ENCODE measurements at places on chromosomes 16 and 17.
A peak's percentile ranks its signal among the peaks of the same experiment; 100 is the strongest.

GRCh38 chr17:41003926-41004325 lies 4.2 kb upstream of the KRTAP3-2 start:
- no peak for DNase-seq

- no peak for DNase-seq
These were observed 340.7 kb downstream of the SNX29 start for GRCh38 chr16:12317121-12317810.

DNA sequence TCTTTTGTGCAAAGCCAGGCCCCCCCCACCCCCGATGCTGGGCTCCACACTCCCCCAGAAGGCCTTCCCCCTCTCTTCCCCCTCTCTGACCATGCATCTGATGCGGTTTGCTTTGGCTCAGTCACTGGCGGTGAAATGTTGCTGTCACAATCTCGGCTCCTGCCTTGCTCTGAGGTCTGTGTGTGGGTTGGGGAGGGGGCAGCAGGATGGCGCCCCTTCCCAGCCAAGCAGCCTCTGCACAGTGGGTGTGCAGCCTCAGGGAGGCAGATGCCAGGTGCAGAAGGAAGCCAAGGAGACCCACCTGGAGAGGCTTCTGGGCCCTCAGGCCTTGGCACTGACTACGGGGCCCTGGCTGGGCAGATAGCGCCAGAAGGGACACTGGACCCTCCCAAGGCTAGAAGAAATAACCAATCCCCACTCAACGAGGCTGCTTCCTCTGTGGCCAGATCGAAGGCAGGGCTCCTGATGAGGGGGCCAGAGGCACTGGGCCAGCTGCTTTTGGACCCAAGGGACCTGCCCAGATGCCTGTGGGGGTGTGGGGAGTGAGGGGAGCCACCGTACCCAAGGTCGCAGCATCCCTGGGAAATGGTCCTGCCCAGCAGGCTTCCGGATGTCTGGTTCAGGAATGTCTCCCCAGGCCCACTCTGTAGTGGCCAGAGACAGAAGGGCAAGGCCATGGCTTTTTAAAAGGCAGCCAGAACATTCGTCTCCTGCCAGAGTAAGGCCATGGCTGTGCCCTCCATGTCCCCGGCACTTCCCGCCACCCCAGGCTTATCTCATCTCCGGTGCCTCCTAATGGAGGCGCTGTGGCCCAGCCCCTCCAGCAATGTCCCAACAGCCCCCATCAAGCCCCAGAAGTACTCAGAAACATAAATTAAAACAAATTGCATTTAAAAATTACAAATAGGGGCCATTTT lies 43.4 kb upstream of the SLC38A10 start:
- no peak for DNase-seq

DNA sequence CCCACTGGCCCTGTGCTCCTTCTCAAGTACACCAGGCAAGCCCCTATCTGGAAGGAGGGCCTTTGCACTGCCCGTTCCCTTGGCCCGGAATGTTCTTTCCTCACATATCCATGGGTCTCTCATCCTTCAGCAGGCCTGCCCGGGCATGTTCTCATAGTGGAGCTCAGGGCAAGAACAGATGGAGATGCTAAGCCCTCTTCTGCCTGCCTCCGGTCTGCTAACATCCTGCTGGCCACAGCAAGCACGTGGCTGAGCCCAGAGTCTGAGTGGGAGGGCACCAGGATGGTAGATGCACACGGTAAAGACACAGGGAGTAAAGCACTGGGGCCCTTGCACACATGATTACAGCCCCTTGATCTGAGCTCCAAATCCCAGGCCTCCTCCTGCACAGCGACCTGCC lies 19.8 kb upstream of the ANKRD40CL start:
- no peak for DNase-seq

GRCh38 chr16:84596161-84596560 lies 21.7 kb downstream of the COTL1 start:
- no peak for DNase-seq

- peak; percentile 58 for DNase-seq
These were observed 129.5 kb downstream of the ANKRD11 start for GRCh38 chr16:89360760-89361435.

GRCh38 chr17:7177191-7177953 lies 1.8 kb downstream of the ASGR1 start:
- DNase-seq: peak; percentile 64

DNA sequence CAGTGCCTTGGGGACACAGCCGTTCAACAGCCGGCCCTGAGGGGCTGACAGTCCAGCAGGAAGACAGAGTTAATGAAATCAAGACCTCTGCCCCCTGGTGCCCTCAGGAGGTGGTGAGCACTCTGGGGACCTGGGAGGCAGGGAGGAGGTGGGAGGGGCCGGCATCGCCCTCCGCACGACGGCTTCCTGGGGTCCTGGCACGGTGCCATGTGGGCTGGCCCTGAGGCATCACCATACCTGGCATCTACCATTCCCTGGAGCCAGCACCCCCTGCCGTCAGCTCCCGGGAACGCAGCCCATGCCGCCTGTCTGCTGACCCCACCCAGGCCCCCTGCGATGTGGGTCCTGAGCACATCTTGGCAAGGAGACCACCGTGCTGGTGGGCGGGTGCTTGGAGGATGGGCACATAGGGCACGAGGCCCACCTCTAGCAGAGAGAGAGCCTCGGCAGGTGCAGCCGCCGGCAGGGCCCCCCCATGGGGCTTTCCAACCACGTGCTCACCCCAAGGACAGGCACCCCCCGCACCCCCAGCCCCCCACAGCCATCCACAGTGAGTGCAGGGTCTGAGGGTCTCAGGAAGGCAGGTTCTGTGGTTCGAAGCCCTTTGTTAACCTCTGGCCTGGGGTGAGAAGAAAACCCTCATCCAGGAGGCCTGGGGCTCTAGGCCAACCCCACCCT lies 52.5 kb downstream of the ZFPM1 start:
- peak; percentile 85 for DNase-seq

GRCh38 chr17:41324180-41325075 lies 8.9 kb upstream of the KRTAP17-1 start:
- no peak for DNase-seq

GRCh38 chr16:14641206-14641605 lies 8.5 kb downstream of the BFAR start:
- DNase-seq: no peak

- DNase-seq: no peak
These were observed 6.1 kb upstream of the EIF4A3 start for GRCh38 chr17:80153004-80153403.

DNA sequence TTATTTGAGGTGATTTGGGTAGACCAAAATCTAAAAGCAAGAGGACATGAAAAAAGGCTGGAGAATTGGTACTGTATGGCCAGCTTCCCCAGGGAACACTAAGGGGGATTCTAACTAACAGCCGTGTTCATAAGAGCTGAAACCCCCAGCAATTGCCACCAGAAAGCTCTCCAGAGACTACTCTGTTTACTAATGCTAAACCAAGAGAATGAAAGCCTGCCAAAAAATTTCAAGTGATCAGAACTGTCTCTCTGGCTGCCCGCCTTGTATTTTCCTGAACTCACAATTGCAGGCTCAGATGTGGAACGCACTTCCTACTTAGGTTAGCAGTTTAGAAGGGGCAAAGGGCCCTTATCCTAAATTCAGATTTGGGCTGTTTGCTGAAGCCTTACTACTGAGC lies 24.1 kb downstream of the MYH10 start:
- no peak for DNase-seq

GRCh38 chr17:38656959-38657823 lies 17.6 kb downstream of the EPOP start:
- DNase-seq: peak; percentile 57

DNA sequence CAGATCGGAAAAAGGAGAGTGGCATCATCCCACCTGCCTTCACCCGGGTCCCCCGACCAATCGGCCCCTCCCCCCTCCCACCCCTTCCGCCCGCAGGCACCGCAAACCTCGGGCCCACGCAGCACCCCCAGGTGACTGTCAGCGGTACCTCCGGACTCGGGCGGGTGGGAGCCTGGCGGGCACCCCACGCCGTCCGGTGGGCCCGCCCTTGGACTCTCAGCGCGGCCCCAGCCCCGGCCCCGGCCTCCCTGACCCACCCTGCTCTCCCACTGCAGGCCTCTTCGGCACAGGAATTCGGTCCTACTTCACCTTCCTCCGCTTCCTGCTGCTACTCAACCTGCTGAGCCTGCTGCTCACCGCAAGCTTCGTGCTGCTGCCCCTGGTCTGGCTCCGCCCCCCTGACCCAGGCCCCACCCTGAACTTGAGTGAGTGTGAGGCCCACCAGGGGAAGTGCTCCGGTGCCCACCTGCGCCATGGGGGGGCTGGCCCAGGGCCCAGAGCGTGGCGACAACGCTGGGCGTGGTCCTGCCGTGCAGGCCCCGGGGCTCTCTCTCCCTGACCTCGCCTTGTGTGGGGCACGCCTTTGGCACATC lies 1.6 kb downstream of the TMC8 start:
- DNase-seq: peak; percentile 83

GRCh38 chr16:3983081-3983520 lies 102.6 kb upstream of the CREBBP start:
- no peak for DNase-seq

DNA sequence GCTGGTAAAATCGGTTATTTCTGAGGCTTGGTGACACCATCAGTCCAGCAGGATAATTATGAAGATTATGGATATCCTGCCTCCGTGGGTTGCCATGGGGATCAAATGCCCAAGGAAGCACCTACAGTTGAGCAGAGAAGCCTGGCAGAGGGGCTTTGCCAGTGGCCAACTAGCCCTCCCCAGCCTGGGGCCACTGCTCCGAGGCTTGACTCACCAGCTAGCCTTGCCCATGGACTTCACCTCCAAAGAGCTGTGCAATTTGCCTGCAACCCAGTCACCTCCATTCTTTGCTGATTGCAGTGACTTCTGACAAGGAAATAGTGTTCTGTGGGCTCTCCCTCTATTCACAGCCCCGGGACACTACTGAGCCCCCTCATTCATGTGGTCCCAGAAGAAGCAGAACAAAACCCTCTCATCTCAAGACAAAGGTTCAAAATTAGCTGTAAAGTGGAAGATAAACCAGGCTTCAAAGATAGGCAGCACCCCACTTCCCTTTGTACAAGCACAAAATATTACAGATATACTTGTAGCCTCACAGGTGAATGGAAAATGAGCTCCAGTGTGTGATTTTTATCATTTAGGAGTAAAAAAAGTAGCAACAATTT lies 1.6 kb downstream of the PECAM1 start:
- DNase-seq: peak; percentile 45

- peak; percentile 91 for DNase-seq
These were observed at the start of gene HIRIP3 for GRCh38 chr16:29995324-29995910. HIRIP3 (minus strand) TSS chr16:29995617; CDS start chr16:29995605, 12 bp downstream.

DNA sequence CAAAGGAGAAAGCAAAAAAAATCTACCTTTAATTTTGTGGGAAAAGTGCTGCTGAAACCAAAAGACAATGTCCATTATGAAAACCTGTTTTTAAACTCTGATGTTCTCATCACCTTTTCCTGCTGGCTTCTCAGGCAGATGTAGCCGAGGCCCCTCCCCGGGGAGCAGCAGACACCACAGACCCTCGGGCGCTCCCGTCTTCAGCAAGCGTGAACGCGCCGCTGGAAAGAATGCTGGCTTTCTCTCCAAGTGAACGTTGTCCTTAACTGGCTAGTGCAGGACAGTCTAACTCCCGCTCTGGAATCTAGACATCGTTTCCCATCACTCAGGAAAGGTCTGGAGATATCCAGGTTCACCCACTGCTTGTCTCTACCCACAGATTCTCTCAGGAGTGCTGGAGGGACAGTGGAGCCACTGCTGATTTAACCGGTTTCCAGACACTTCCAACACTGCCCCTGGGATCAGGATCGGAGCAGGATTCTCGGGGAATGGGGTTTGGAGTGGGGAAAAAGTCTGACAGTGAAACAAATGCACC lies 211.2 kb downstream of the RBFOX3 start:
- DNase-seq: no peak

DNA sequence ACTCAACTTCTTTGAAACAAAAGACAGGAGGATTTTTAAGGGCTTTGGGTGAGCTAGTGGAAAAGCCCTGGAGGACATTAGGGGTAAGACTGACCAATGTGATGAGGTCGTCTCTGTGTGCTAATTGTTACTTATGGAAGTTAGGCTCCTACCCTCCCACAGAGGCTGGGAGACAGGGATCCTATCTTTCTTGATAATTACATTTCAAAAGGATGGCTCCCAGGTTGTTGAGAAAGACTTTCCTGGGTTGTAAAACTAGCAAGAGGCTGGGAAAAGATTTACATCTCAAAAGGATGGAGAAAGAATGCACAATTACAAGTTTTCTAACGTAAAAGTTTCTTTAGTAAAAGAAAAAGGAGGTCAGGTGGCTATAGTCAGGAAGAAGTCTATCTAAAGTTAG lies 605.8 kb upstream of the GOT2 start:
- DNase-seq: no peak

GRCh38 chr17:75272848-75273184 lies 1.8 kb upstream of the MIF4GD start:
- DNase-seq: no peak

DNA sequence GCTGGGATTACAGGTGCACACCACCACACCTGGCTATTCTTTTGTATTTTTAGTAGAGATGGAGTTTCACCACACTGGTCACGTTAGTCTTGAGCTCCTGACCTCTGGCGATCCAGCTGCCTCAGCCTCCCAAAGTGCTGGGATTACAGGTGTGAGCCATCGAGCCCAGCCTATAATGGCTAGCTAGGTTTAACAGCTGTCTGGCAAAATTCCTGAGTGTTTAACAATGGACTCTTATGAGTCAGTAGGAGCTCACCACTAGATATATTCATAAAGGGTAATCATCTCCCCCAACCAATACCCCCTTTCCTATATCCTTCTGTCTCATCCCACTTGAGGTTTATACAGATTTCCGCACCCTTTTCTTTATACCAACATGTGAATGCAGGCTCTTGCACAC lies 91.5 kb upstream of the CDH13 start:
- no peak for DNase-seq

DNA sequence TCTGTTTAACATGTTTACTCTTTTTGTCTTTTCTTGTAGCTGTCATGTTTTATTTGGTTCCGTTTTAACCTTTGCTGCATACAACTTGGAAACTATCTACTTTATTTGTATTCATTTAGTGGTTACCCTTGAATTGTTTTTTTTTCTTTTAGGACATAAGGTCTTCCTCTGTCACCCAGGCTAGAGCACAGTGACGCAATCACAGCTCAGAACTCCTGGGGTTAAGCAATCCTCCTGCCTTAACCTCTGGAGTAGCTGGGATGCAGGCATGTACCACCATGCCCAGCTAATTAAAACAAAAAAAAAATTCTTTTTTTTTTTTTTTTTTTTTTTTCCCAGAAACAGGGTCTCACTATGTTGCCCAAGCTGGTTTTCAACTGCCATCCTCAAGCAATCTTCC lies 29.8 kb upstream of the USP43 start:
- no peak for DNase-seq

- DNase-seq: no peak
These were observed 2.9 kb downstream of the NFAT5 start for GRCh38 chr16:69568676-69569075.

DNA sequence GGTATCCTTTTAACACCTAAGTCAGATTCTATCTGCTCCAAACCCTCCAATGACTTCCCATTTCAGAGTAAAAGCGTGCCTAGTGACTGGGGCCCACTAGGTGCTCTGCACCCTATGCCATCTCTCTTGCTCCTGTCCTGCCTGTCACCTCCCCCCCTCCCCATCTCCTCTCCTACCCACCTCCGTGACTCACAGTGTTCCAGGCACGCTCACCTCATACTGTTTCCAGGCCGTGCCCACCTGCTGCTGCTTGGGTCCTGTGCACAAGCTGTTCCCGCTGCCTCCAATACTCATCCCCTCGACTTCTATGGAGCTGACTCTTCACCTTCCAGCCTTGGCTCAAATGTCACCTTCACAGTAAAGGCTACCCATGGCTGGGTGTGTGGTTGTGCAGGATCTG lies 21.7 kb downstream of the DNAH3 start:
- DNase-seq: no peak

GRCh38 chr17:48445248-48445620 lies 15.2 kb upstream of the SKAP1 start:
- no peak for DNase-seq

- DNase-seq: no peak
These were observed 36.3 kb downstream of the MYH3 start for GRCh38 chr17:10620823-10621222.

- DNase-seq: no peak
These were observed 17.0 kb downstream of the CHD9 start for GRCh38 chr16:53071748-53072301.

Measured in CD8-positive, alpha-beta memory T cell (primary cell).